ENCODE measurements at places on chromosomes 16 and 17.

DNA sequence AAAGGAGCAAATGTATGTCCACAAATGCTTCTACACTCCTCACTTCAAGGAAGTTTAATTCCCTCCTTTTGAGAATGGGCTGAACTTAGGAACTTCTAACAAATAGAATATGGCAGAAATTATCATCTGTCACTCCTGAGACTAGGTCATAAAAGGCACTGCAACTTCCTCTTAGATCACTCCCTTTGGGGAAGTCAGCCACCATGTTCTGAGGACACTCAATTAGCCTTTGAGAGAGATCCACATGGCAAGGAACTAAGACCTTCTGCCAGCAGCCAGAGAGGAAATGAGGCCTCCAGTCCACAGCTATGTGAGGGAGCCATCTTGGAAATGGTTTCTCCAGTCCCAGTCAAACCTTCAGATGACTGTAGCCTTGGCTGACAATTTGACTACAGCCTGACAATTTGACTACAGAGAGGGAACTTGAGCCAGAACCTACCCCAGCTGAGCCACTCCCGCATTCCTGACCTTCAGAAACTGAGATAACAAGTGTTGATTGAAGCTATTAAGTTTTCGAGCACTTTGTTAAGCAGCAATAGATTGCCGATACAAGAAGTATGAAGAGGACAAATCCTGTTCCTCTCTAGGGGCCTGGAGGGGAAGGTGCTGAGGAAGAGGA lies 113.4 kb upstream of the SEC14L1 start:
- DNase-seq: no peak

GRCh38 chr17:29862127-29862526 lies 67.9 kb downstream of the SSH2 start:
- no peak for DNase-seq

GRCh38 chr17:72254808-72255449 lies 134.1 kb downstream of the SOX9 start:
- no peak for DNase-seq

GRCh38 chr16:57901480-57902069 lies 69.4 kb downstream of the CNGB1 start:
- DNase-seq: no peak

- DNase-seq: no peak
These were observed 1.8 kb downstream of the MPP2 start for GRCh38 chr17:43905400-43905984.

DNA sequence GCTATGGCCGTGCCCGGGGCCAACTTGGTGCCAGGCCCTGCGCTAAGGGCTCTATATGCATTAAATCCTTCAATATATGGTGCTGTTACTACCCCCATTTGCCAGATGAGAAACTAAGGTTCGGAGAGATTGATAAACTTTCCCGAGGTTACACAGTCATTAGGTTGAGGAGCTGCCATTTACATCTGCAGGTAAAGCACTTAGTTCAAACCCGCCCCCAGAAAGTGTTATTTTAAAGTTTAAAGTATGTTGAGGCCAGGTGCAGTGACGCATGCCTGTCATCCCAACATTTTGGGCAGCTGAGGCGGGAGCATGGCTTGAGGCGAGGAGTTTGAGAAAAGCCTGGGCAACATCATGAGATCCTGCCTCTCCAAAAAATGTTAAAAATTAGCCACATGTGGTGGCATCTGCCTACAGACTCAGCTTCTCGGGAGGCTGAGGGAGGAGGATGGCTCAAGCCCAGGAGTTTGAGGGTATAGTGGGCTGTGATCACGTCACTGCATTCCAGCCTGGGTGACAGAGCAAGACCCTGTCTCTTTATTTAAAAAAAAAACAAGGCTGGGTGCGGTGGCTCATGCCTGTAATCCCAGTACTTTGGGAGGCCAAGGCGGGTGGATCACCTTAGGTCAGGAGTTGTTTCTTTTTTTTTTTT lies 264.7 kb downstream of the PARN start:
- no peak for DNase-seq

- no peak for DNase-seq
These were observed 156.4 kb downstream of the CMIP start for GRCh38 chr16:81601008-81601428.

GRCh38 chr17:61251939-61252865 lies 147.4 kb upstream of the TBX2 start:
- DNase-seq: no peak

- no peak for DNase-seq
These were observed 25.6 kb downstream of the GGA2 start for GRCh38 chr16:23484510-23485256.

DNA sequence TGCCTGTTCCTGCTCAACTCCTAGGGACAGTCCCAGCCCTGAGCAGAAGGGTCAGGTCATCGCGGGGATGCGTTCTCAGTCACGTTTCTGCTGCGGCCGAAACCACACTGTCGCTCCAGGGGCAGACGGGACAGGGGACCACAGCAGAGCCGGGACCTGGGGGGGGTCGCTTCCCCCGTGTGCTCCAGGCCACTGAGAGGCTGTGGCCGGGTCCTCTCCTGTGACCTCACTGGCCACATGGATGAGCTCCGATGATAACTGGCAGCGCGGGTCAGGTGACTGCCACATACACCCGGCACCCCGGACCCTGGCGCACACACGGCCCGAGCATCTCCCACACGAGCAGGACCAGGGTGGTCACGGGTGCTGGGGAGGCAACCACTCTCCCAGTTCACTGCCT lies 12.8 kb downstream of the GNPTG start:
- DNase-seq: no peak

DNA sequence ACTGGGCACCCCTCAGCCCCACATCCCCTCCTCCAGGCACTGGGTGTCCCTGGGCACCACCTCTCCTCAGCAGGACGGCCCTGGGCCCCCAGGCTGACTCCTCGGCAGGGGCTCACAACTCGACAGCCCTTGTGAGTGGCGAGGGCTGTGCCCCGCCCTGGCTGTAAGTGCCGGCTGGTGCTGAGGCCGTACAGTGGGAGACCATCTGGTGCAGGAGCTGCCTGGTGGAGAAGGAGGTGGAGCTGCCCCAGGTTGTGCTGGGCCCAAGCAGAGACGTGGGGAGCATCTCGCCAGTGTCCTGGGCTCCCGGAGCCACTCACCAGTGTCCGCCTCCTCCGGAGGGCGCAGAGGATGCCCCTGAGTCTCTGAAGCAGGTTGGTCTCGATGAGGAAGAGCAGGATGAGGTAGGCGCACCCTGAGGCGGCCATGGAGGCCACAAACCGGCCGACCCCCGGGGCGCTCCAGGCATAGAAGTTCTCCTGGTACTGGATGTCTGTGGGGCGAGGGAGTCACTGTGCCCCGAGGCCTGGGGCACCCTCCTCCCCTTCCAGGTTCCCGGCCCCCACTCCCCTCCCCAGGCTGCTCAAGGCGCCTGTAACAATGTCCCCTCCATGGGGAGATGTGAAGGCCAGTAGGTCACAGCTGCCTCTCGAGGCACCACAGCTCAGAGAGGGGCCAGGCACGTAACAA lies 15.1 kb upstream of the RNPS1 start:
- DNase-seq: no peak
